ENCODE measurements at places on chromosomes 5 and 9.
A peak's percentile ranks its signal among the peaks of the same experiment; 100 is the strongest.

DNA sequence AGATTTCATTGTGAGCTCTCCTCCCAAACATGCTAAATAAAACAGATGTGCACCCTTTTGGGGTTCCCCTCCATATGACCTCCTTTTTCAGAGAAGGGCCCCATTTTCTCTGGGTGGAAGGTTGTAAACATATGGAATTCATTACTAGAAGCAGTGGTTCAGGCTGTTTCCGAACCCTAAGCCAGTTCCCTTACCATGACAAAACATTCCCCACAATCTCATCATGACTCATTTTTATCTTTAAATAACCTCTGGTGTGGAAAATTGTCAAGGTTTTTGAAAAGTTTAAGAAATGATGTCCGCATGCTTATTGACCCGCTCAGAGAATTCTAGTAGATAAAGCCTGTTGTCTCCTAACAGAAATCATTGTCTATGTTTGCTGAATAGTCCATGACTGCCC lies 127.3 kb upstream of the PIK3R1 start:
- no peak for DNase-seq

DNA sequence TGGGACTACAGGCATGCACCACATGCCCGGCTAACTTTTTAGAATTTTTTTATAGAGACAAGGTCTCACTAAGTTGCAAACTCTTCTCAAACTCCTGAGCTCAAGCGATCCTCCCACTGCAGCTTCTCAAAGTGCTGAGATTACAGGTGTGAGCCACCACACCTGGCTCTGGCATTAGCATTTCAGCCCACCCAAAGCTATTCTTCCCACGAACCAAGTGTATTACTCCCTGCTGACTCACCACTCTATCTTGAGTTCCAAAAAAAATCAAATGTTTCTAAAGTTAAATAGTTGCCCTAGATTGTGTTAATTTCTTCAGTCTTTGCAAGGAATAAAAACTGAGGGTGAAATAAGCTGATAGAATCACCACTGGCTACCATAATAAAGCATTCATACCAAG lies 205.5 kb downstream of the ARRDC3 start:
- DNase-seq: no peak

DNA sequence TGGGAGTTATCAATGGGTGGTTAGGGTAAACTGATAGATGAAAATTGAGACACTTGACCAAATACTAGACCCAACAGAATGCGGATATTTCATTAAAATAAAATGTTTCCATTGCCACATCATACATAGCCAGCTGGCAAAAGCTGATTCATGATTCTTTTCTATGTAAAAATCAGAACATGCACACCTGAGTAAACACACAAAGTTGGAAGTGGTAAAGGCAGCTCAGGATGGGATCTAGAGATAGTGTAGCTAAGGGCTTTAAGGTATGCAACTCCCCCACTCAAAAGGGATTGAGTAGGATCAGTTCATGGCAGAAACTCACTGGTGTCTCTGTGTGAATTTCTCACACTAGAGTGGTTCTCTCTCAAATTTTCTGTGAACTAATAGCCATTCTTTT lies 541.1 kb upstream of the GRAMD2B start:
- no peak for DNase-seq

GRCh38 chr5:122076669-122077365 lies 1.2 kb downstream of the LOX start:
- peak; percentile 11 for DNase-seq

DNA sequence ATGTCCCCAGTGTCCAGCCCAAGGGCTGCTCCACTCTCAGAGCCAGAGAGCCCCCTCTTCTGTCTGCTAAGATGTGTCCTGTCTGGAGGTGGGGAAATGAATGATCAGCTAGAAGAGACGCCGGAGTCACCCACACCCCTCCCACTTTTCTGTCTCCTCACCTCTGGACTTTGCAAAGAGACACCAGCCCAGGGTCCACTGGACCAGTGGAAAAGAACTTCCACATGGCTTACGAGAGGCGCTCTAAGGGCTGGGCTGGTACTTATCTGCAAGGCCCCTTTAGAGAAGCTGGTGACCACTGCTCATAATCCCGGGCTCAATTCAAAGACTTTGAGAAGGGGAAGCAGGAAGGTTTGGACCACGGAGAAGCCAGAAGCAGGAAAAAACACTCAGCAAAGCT lies 9.2 kb downstream of the NR5A1 start:
- DNase-seq: no peak

DNA sequence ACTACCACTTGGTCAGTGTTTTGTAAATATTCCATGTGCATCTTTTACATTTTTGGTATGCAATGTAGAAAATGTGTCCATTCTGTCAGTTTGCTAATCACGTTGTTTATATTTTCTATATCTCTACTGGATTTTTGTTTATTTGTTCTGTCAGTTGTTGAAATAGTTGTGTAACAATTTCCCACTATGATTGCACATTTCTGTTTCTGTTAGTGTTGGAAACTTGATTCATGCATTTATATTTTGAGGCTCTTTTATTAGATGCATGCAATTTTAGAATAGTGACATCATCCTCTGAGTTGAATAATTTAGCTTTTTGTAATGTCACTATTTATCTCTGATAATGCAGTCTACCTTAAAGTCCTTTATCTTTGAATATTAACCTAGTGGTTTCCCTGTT lies 25.8 kb upstream of the LECT2 start:
- no peak for DNase-seq

GRCh38 chr9:7906783-7907550 lies 107.4 kb upstream of the DMAC1 start:
- no peak for DNase-seq

GRCh38 chr5:98106116-98107031 lies 667.1 kb upstream of the RGMB start:
- no peak for DNase-seq

- no peak for DNase-seq
Observed at GRCh38 chr9:87557996-87558395, 60.3 kb downstream of the DAPK1 start.

- DNase-seq: no peak
Observed at GRCh38 chr5:39450487-39450886, 25.7 kb upstream of the DAB2 start.

GRCh38 chr9:131950487-131950886 lies 129.2 kb downstream of the MED27 start:
- DNase-seq: no peak

DNA sequence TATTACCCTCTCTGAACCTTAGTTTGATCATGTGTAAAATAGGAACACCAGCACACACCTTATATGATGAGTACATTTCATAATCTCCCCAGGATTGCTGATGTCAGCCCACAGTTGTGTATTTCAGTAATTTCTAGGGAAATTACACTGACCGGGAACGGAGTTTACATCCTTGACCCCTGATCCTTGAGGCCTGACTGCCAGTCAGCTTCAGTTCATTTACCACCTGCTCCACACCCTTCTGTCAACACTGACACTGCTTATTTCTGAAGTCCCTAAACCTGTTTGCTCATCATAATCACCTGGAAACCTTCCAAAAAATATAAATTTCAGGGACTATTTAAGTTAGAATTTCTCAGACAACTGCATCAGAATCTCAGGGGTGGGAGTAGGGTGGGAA lies 55.3 kb downstream of the ZNF622 start:
- no peak for DNase-seq

- DNase-seq: no peak
Observed at GRCh38 chr5:160460377-160461049, 38.9 kb downstream of the PTTG1 start.

All from activated T-helper 2 cell treated with anti-CD3 and anti-CD28 coated beads, Interferon-gamma antibody, Interleukin-2, Interleukin-4, amounts not matched to agents 10 μg/mL and 5 μg/mL and 100 μg/mL, durations not matched to agents 14 hours and 24 hours and 36 hours (primary cell).